ENCODE measurements at places on chromosomes 6 and 20. TPM values are rescaled to one million over a fixed set of nuclear protein-coding genes. Genes with fewer than 3 reads are reported as not detected.

Gene CNKSR3
- total RNA-seq, result 28.7 TPM

Gene HLA-DOB
- total RNA-seq, result 49.6 TPM

Gene TCF15
- total RNA-seq, result not detected

Gene CALHM5
- 2.5 TPM for total RNA-seq

Gene OR2H1
- not detected for total RNA-seq

Gene KIAA1755
- 4.8 TPM for total RNA-seq

Gene FNDC1
- total RNA-seq, result 0.47 TPM

DNA sequence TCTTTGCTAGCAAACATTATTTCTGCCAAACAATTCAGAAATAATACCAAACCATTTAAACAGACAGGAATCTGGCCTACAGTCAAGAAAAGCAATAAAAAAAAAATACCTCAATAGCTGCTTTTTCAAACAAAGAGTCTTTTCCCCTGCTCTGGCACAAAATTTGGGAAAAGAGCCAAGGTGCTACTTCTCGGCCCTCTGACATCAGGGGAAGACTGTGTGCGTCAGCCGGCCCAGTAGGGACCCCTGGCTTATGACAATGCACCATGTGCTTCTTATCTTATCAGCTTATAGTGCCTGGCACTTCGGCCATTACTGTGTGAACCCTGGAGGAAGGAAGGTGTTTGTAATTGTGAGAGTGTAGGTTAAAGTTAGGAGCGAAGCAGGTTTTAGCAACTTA is 89.4 kb downstream of the PDE10A start:
- no peak for DNase-seq
- H3K4me1 ChIP-seq, result peaks cover 14% of the 10 kb centered on the region
- H3K4me3 ChIP-seq, result no peak overlapping the region
- H3K27me3 ChIP-seq, result no peaks in the 10 kb centered on the region
- peak overlapping the region; percentile 48 for H3K27ac ChIP-seq

DNA sequence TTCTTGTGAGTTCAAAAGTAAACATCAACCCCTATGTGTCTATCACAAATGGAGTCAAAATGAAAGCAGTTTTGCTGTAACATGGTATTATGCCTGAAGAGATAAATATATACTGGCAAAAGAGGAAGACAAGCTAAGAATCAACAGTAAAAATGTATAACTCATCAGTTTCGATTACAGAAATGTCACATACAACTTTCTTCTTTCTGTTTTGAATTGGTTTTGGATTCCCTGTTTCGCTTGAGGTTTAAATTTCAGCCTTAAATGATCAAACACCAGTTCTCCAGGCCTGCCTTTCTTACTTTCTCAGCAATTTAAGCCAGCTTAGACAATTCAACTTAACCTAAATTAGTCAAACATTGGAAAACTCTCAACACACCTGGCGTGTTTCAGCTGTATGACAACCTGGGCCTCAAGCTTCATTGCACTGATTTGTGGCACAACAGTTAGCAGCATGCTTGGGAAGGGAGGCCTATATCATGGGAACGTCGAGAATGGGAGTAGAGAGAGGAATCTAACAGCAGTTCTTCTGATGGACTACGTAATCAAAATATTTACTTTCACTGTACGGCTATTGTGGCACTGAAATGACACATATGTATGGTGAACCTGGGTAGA is 51.9 kb upstream of the MARCKS start:
- H3K27me3 ChIP-seq, result no peaks in the 10 kb centered on the region
- no peaks in the 10 kb centered on the region for H3K36me3 ChIP-seq
- peaks cover 34% of the 10 kb centered on the region for H3K4me1 ChIP-seq
- no peak overlapping the region for H3K4me3 ChIP-seq
- H3K27ac ChIP-seq, result peak overlapping the region; percentile 26

DNA sequence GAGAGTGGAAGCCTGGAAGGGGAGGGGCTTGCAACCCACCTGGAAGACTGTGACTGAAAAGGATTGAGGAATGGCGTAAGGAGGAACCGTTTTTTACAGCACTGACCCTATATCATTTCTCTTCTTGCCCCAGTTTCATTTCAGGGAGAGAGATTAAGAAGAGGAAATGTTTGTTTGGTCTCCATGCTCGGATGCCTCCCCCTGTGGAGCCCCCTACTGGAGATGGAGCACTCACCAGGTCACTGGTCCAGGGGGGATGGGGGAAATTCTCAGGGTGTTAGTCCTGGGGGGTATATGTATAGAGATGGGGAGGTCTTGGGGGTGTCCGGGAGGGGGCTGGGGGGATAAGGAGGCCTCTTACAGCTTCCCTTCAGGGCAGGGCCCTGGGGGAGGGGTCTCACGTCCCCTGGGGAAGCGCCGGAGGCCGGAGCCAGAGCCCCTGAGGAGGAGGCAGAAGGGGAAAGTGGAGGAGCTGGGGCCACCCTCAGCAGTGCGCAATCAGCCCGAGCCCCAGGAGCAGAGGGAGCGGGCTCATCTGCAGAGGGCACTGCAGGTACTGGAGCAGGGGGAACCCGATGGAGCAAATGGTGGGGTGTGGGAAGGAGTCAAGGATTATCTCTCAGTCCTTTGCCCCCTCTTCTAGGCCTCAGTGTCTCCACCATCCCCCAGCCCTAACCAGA is 3.2 kb downstream of the CUTA start:
- H3K4me3 ChIP-seq, result no peak overlapping the region
- no peaks in the 10 kb centered on the region for H3K27me3 ChIP-seq
- H3K36me3 ChIP-seq, result peaks cover 41% of the 10 kb centered on the region

GRCh38 chr6:116730513-116730912 is 35.0 kb downstream of the FAM162B start:
- H3K27ac ChIP-seq, result no peak overlapping the region
- DNase-seq, result no peak
- H3K27me3 ChIP-seq, result no peaks in the 10 kb centered on the region
- H3K4me3 ChIP-seq, result no peak overlapping the region

DNA sequence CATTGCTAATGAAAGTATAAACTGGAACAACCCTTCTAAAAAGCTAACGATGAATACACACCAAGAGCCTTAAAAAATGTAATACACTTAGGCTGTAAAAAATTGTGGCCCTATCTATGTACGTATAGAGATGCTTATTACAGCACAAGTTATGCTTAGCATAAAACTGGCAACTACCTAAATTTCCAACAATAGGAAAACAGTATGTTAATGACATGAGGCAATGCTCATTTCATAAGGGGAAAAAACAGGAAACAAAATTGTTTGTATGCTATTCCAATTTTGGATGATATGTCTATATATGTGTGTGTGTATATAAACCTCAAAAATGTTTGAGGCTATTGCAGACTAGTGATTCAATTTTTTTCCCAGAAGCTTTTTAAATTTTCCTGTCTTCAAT is 82.5 kb downstream of the DTNBP1 start:
- H3K27ac ChIP-seq, result no peak overlapping the region
- DNase-seq, result no peak
- no peak overlapping the region for H3K4me3 ChIP-seq
- H3K36me3 ChIP-seq, result no peaks in the 10 kb centered on the region
- no peaks in the 10 kb centered on the region for H3K27me3 ChIP-seq

DNA sequence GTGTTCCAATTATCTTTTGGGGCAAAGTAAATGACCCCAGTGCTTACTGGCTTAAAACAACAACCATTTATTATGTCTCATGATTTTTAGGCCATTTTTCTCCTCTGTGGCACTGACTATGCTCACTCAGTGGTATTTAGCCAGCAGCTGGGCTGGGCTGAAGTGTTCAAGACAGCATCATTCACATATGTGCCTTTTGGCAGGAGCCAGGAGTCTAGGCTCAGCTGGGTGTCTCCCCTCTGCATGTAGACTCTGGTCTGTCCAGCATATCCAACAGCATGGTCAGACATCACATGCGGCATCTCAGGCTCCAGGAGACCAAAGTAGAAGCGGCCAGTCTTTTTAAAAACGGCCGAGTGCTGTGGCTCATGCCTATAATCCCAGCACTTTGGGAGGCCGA is 120.3 kb upstream of the TOP1 start:
- DNase-seq, result no peak
- H3K4me3 ChIP-seq, result no peak overlapping the region
- no peaks in the 10 kb centered on the region for H3K27me3 ChIP-seq
- no peaks in the 10 kb centered on the region for H3K36me3 ChIP-seq

GRCh38 chr20:45621593-45621992 is 7.9 kb upstream of the WFDC10A start:
- no peaks in the 10 kb centered on the region for H3K4me1 ChIP-seq
- H3K4me3 ChIP-seq, result no peak overlapping the region
- no peak for DNase-seq
- H3K27me3 ChIP-seq, result no peaks in the 10 kb centered on the region

GRCh38 chr6:36834576-36835341 is 4.5 kb downstream of the CPNE5 start:
- DNase-seq, result no peak
- H3K36me3 ChIP-seq, result no peaks in the 10 kb centered on the region
- H3K27me3 ChIP-seq, result peaks cover 11% of the 10 kb centered on the region
- peaks cover 6% of the 10 kb centered on the region for H3K4me1 ChIP-seq
- H3K27ac ChIP-seq, result no peak overlapping the region

DNA sequence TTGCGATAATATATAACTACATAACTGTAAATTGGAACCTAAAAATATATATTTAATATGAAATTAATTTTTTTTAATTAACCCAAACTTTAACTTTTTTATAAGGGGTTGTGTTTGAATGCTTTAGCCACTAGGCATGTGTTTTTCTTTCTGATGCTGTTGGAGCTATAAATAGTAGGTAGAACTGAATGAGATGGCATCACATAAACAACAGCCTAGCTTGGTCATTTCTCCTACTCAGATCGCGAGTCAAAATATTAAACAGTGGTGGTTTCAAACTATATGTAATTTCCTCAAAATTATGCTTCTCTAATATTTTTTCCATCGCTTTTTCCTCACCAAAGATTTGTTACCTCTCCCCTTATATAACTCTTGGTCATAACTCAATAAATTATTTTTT is 243.2 kb downstream of the ARID1B start:
- peaks cover 46% of the 10 kb centered on the region for H3K4me1 ChIP-seq
- peak overlapping the region; percentile 100 for H3K27ac ChIP-seq
- no peaks in the 10 kb centered on the region for H3K36me3 ChIP-seq

GRCh38 chr20:5013682-5014447 is 12.6 kb upstream of the SLC23A2 start:
- H3K36me3 ChIP-seq, result no peaks in the 10 kb centered on the region
- H3K4me3 ChIP-seq, result no peak overlapping the region
- DNase-seq, result no peak
- H3K27me3 ChIP-seq, result no peaks in the 10 kb centered on the region

- no peaks in the 10 kb centered on the region for H3K27me3 ChIP-seq
- H3K27ac ChIP-seq, result no peak overlapping the region
- no peak overlapping the region for H3K4me3 ChIP-seq
- H3K36me3 ChIP-seq, result peaks cover 8% of the 10 kb centered on the region
- peaks cover 74% of the 10 kb centered on the region for H3K4me1 ChIP-seq
- DNase-seq, result peak; percentile 52
Observed at GRCh38 chr20:2122936-2123335, 21.3 kb downstream of the STK35 start.

GRCh38 chr6:57216235-57217101 is 5.6 kb downstream of the RAB23 start:
- H3K4me3 ChIP-seq, result no peak overlapping the region
- no peaks in the 10 kb centered on the region for H3K36me3 ChIP-seq
- H3K27ac ChIP-seq, result no peak overlapping the region
- DNase-seq, result no peak
- H3K4me1 ChIP-seq, result peaks cover 12% of the 10 kb centered on the region
- no peaks in the 10 kb centered on the region for H3K27me3 ChIP-seq

DNA sequence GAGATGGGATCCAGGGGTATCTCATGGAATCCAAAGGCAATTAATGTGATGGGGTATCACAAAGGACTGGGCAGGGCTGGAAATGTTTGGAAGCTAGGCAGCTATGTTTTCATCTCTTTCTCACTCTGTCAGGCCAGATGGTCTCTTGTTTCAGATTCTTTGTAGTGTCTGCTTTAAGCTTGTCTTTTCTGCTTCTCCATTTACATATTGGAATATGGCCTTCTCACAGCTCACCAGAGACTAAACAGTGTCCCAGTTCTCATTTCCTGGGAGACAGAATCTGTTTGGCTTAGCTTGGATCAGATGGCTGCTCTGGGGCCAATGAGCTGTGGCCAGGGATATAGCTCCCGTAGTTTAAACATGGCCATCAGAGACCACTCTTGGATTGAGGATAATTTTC is 78.9 kb downstream of the SLC35F1 start:
- H3K36me3 ChIP-seq, result no peaks in the 10 kb centered on the region
- no peaks in the 10 kb centered on the region for H3K4me1 ChIP-seq
- H3K4me3 ChIP-seq, result no peak overlapping the region

DNA sequence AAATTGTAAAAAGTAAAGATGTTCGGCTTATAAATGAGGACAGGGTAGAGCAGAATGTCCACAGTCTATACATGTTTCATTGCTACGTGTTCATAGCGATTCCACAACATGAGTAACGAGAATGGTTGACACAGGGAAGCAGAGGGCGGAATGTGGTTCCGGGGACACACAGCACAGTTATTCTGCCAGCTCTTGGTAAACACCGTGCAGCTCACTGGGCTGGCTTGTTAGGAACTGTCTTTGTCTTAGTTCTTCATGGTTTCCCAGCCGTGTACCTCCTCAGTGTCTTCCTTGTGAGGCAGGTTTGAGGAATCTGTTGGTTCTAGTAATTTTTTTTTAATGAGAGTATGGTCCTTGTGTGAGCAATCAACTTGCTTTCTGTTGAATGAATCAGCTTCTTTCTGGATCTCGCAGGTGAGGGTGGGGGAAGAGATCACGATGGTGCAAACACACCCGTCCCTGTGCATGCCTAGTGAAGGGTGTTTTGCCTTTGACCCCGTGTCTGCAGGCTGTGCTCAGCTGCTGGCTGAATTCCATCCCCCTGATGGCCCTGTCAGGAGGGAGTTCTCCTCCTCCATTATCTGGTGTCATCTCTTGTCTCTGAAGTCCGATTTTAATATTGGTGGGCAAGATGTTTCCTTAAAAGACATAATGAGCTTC is 168.2 kb downstream of the SMOC2 start:
- H3K27me3 ChIP-seq, result peaks cover 3% of the 10 kb centered on the region
- DNase-seq, result no peak
- H3K4me1 ChIP-seq, result no peaks in the 10 kb centered on the region
- H3K27ac ChIP-seq, result no peak overlapping the region
- H3K36me3 ChIP-seq, result no peaks in the 10 kb centered on the region
- H3K4me3 ChIP-seq, result no peak overlapping the region

GRCh38 chr20:37328149-37328945 is 17.6 kb upstream of the SRC start:
- DNase-seq, result peak; percentile 35
- H3K36me3 ChIP-seq, result no peaks in the 10 kb centered on the region
- no peaks in the 10 kb centered on the region for H3K27me3 ChIP-seq
- H3K4me3 ChIP-seq, result no peak overlapping the region
- H3K4me1 ChIP-seq, result peaks cover 7% of the 10 kb centered on the region
- H3K27ac ChIP-seq, result no peak overlapping the region

All from spleen (tissue), 13 donors.